ENCODE measurements at places on chromosomes 12 and 14. TPM values are rescaled to one million over a fixed set of nuclear protein-coding genes. Genes with fewer than 3 reads are reported as not detected.

- peaks cover 29% of the 10 kb centered on the region for H3K36me3 ChIP-seq
- H3K4me3 ChIP-seq: no peak overlapping the region
- H3K4me1 ChIP-seq: no peaks in the 10 kb centered on the region
- H3K27me3 ChIP-seq: no peaks in the 10 kb centered on the region
These were observed 8.1 kb downstream of the GPX2 start for GRCh38 chr14:64934338-64934929.

GRCh38 chr12:292186-292585, 29.6 kb upstream of the SLC6A13 start:
- H3K36me3 ChIP-seq: peaks cover 44% of the 10 kb centered on the region
- no peak for DNase-seq
- no peak overlapping the region for H3K4me3 ChIP-seq
- H3K27me3 ChIP-seq: no peaks in the 10 kb centered on the region
- H3K27ac ChIP-seq: no peak overlapping the region
- H3K4me1 ChIP-seq: no peaks in the 10 kb centered on the region

DNA sequence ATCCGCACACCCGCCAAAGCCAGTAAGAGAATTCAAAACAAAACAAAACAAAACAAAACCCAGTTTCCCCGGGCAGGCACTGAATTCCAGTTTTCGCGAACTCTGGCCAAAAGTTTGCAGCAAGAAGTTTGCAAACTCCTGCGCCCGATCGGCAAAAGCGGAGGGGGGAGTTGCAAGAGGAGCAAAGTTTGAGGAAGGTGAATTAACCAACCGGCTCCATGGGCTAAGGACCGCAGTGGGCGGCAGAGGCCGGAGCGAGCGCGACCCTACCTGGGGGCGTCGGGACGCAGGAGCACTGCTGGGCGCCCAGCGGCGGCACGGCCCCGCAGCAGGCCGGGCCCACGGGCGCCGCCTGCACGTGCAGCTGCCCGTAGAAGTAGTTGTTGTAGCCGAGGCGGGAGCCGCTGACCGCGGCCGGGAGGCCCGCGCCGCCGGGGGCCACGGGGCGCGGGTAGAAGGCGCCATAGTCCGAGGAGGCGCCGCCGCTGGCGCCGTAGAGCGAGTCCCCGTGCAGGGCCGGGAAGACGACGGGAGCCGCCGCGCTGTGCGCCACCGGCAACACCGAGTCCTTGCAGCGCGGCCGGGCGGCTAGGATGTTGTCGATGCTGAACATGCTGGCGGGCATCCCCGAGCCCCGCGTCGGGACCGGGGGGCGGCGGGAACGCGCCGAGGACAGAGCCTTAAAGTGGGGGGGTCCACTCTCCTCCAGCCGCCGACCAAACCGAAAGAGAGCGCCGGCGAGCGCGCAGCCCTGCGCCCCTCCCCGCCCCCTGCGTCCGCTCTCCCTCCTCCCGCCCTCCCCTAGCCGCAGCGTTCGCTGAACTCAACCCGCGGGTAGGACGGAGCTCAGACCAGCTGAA, at the start of gene GSC:
TSS of gene GSC (minus strand) at position 723 of the 860 bp plus-strand sequence. CDS start at position 625, 98 bp downstream.
- peaks cover 98% of the 10 kb centered on the region for H3K27me3 ChIP-seq
- H3K4me3 ChIP-seq: peak within 1 kb of the TSS; percentile 76
- H3K36me3 ChIP-seq: no peaks in the 10 kb centered on the region

Gene CRIP1
- 9.0 TPM for total RNA-seq

DNA sequence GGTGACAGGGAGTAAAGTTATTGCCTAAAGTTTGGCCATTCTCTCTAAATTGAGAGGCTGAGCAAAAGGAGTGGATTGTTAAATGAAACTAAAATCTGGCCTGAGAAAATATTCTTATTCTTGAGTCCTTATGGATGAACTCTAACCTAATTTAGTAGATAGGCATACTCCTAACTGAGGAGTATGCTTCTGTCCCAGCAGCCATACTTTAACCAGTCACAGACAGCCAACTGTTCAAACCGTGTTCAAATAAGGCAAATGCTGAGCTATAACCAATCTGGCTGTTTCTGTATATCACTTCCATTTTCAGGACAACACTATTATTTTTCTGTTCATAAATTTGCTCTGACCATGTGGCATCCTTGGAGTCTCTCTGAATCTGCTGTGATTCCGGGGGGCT, 75.9 kb upstream of the RERGL start:
- H3K27ac ChIP-seq: no peak overlapping the region
- no peaks in the 10 kb centered on the region for H3K36me3 ChIP-seq
- H3K27me3 ChIP-seq: no peaks in the 10 kb centered on the region

- H3K27me3 ChIP-seq: no peaks in the 10 kb centered on the region
- no peak overlapping the region for H3K4me3 ChIP-seq
- peaks cover 15% of the 10 kb centered on the region for H3K4me1 ChIP-seq
- no peaks in the 10 kb centered on the region for H3K36me3 ChIP-seq
These were observed 48.4 kb downstream of the ESRRB start for GRCh38 chr14:76424359-76424758.

Gene RNASE8
- not detected for total RNA-seq

- H3K27ac ChIP-seq: no peak overlapping the region
- H3K27me3 ChIP-seq: no peaks in the 10 kb centered on the region
- peaks cover 8% of the 10 kb centered on the region for H3K4me1 ChIP-seq
- no peak for DNase-seq
- H3K4me3 ChIP-seq: no peak overlapping the region
These were observed 24.8 kb downstream of the BICDL1 start for GRCh38 chr12:120013659-120014380.

GRCh38 chr14:24282736-24283135, 11.3 kb upstream of the RABGGTA start:
- DNase-seq: no peak
- H3K36me3 ChIP-seq: no peaks in the 10 kb centered on the region
- no peak overlapping the region for H3K4me3 ChIP-seq
- H3K27ac ChIP-seq: no peak overlapping the region

Gene SLC17A8
- total RNA-seq: 0.26 TPM

- H3K27ac ChIP-seq: no peak overlapping the region
- H3K36me3 ChIP-seq: peaks cover 2% of the 10 kb centered on the region
- peaks cover 57% of the 10 kb centered on the region for H3K4me1 ChIP-seq
These were observed 122.7 kb upstream of the MDM1 start for GRCh38 chr12:68454892-68455291.

- no peaks in the 10 kb centered on the region for H3K36me3 ChIP-seq
- no peak overlapping the region for H3K4me3 ChIP-seq
- DNase-seq: peak; percentile 76
These were observed 2.7 kb downstream of the CMTM5 start for GRCh38 chr14:23379366-23380196.

DNA sequence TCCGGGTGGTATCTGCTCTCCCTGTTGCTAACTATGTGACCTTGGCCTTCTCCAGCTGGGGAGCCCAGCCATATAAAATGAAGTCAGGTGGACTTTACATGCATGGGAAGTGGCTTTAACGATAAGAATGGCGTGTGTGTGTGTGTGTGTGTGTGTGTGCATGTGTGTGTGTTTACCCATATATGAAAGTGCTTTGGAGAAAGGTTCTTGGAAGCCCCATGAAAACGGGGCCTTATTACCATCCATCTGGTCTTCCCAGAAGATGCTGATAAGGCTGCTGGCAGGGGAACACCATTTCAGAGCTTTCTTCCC, 94.8 kb downstream of the LRRC74A start:
- no peaks in the 10 kb centered on the region for H3K36me3 ChIP-seq
- no peaks in the 10 kb centered on the region for H3K27me3 ChIP-seq
- H3K4me3 ChIP-seq: no peak overlapping the region
- no peak overlapping the region for H3K27ac ChIP-seq
- no peak for DNase-seq

- peaks cover 18% of the 10 kb centered on the region for H3K4me1 ChIP-seq
- no peaks in the 10 kb centered on the region for H3K36me3 ChIP-seq
- DNase-seq: no peak
- H3K27ac ChIP-seq: no peak overlapping the region
- H3K4me3 ChIP-seq: no peak overlapping the region
- H3K27me3 ChIP-seq: no peaks in the 10 kb centered on the region
These were observed 228.3 kb downstream of the RAD51B start for GRCh38 chr14:68047906-68048305.

DNA sequence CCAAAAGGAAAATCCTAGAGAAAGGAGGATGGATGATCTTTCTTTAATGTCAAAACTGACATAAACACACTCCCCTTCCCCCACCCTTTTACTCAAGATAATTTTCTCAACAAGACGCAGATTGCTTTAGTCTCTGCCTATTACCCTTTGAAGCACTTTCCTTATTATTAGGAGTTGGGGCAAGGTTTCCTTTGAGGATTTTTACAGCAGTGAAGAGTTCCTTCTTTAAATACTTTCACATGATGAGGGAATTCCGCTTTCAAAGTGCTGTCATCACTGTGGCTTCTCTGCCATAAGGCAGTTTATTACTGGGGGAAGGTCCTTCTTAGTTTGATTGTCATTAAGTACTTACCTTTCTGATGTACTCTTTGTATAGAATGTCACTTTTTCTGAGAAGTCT, 172.1 kb downstream of the MSRB3 start:
- H3K4me3 ChIP-seq: no peak overlapping the region
- no peaks in the 10 kb centered on the region for H3K36me3 ChIP-seq
- H3K4me1 ChIP-seq: 0 out of 2 replicates have a peak, but pooled peaks cover 3% of the 10 kb centered on the region

Gene ACVRL1
- total RNA-seq: 0.64 TPM

Gene ETFRF1
- total RNA-seq: 7.1 TPM

DNA sequence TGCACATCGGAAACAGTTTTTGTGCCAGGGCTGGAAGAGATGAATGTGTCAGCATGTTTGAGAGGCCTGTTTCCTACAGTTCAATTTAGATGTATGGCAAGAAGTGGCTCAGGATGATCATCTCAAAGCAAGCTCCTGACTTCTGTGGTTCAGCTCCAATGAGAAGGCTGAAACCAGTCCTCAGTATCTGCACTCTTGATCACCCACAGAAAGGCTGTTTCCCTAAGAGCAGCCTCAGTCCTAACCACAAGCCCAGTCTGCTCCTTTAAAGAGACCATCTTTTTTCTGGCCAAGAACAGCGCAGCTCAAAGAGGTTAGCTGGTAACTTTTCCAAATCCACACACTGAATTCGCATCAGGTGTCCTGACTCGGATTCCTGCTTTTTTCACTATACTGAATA, 19.2 kb downstream of the CSRP2 start:
- H3K4me1 ChIP-seq: peaks cover 16% of the 10 kb centered on the region
- no peaks in the 10 kb centered on the region for H3K27me3 ChIP-seq
- DNase-seq: no peak
- 0 out of 2 replicates have a peak overlapping the region, but pooled peaks have one; percentile 16 for H3K27ac ChIP-seq

Gene PLEKHG3
- total RNA-seq: 75.3 TPM
